NCI-H226 (cell line): ENCODE measurements at places on chromosomes 6 and 20.

DNA sequence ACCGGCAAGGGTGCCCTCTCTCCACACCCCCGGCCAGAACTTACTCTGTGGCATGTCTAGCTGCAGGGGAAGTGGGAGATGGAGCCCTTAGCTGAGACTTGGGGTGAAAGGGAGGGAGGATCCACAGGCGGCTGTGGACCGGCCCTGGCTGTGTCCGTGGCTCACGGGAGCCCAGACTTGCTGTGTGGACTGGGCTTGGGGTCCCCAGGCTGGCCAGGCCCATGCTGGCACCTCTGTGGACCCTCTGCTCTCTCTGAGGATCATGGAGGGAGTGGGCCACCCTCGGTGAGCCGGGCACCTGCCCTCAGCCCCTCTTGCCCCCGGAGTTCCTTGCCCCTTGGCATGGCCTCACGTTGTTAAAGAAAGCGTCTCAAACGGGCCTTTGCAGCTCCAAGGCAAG lies 8.9 kb upstream of the NTSR1 start:
- DNase-seq = no peak

- no peak for DNase-seq
Measured at GRCh38 chr6:112196306-112196705, 58.1 kb downstream of the LAMA4 start.

- DNase-seq = no peak
Measured at GRCh38 chr6:143356101-143356880, 94.2 kb downstream of the ADAT2 start.

DNA sequence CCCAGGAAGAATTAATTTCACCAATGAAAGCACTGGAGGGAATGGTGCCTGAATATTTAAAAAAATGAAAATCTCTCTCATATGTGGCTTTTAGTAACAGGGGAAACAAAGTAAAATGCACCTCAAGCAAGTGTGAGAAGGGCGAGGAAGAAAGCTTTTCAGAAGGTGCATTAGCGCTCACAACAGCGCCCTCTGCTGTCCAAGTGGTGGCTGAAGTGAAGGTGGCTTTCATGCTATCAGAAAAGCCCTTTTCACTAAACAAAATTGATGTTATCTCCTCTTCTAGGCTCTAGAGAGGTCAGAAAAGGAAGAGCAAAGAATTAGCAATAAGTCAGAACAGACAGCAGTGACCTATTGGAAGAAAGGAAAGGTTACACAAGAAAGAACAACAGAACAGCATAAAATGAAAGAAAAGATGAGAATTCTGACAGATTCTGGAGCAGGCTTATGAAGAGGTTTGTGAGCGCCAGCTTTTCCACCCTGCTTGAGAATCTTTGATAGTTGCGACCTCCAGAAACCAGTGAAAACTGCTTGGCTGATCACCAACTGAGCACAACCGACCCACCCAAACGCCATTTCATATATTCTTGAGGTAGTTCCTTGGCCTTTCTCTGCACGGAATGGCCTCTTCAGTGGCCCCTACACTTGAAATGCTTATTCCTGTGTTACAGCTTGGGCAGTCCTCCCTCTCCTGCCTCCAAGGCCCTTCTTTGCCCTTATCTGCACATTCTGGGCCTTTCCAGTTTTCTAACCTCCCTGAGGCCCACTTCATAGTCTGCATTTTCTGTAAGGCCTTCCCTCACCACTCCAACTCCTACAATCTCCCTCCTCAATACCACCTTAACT lies 45.3 kb downstream of the SMLR1 start:
- no peak for DNase-seq

GRCh38 chr20:63855363-63856097 lies 5.8 kb upstream of the ABHD16B start:
- no peak for DNase-seq

- peak; percentile 90 for DNase-seq
Measured at GRCh38 chr6:15962449-15962764, 166.5 kb upstream of the MYLIP start.

DNA sequence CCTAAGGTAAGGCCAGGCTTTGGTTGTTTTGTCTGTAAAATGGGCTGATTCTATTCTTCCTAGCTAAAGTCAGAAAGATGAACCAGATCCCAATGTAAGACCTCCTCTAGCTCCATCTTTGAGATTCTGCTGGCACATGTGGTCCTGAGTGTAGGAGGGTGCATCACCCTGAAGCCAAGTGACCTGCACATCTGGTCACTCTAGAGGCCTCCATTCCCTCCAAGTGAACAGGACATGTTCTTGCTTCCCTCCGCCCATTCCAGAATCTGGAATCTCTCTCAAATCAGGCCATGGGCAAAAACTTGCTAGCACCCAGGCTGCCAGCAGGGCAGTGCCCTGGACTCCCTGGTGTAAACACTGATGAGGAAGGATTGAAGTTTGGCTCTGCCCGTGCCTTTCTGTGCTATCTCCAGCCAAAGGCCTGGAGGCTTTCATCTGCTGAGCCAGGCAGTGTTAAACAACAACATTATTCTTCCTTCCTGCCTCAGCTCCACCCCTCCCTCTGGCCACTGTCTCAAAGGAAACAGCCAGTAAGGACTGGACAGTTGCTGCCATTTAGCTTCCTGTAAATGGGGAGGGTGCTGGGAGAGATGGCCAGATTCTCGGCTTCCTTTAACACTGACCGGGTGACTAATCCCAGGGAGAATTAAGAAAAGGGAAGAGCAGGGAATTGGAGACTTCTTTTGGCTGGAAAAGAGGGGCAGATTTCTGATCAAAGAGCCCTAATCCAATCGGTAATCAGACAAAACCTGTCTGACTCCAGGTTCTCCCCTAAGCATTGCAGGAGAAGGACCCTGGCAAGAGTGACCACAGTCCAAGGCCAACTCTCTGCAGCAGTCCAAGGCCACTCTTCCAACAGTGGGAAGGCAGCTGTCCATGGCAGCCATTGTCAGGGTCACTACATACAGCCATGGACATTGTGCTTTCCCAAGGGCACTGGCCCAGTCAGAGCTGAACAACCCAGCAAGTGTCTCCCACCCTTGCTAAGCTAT lies 19.5 kb upstream of the ADGRF1 start:
- peak; percentile 88 for DNase-seq

DNA sequence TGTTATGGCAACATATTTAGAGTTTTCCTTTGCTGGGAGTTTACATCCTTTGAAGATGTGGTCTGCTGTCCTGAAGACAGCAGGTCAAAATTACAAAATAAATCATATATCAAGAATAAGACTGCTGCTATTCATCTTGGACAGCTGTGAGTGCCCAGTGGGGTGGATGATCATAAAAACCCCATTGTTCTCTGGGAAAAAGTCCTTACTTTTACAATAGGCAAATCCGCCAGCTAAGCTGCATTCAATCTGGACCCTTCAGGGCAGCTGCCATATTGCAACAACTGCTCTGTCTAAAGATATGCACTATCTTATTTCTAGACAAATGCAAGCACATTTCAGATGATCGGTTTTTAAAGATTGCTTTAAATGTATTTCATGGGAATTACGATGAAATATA lies 19.4 kb downstream of the CASS4 start:
- DNase-seq = no peak

GRCh38 chr6:108250240-108250866 lies 10.5 kb downstream of the SNX3 start:
- DNase-seq = no peak

GRCh38 chr6:81978230-81978629 lies 225.7 kb upstream of the TENT5A start:
- DNase-seq = no peak

DNA sequence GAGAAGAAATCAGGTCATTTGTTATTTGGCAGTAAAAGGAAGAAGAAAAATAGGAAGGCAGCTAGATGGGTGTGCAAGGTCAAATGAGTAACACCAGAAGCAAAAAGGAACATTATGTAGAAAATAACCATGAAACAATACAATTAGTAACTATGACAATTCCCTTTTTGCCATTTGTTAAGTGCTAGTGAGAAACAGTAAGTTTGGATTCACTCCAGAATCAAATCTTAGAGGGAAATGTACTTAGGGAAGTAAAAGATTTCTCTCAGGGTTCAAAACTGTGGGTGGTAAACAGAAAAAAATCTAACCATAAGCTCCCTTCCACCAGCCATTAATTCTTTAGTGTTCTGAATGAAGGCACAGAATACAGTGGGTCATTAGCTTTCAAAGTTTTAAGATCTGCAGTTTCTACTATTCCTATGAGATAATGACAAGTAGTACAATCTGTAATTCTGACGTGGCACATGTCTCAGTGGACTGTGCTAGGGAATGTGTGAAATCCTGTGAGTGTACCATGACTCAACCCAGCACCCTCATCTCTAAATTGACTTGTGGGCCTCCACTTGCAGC lies 17.1 kb downstream of the REPS1 start:
- DNase-seq = peak; percentile 92

DNA sequence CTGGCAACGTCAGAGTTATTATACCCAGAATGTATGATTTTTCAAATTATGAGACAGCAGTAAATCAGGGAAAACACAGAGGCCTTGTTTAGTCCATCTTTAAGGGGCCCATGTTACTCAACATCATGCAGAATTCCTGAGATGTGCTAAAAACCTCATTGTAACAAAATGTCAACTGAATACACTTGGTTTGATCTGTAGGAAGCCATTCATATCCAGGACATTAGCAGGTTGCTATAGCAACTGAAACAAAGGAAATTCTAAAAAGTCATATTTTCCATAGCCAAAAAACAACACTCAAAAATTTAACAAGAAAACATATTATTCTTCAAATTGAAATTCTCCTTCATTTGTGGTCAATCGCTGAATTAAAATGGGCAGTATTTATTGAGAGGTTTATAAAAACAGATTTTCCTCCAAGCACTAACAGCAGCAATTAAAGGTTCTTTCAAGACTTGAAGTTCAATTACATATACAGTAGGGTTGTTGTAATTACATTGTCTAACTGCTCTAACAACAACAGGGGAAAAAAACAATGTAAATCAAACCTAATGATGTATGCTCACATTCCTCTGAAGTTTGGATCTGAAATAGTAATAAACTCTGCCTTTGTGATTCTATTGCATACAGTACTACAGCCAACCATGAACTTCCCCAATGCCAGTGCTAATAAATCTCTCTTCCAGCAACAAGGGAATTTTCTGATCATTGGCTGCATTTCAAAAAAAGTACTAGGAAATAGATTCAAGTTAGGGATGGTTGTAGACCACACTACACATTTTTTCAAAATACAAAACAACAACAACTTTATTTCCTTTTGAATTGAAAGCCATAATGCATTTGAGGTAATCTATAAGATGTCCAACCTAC lies 34.9 kb downstream of the COL12A1 start:
- no peak for DNase-seq

DNA sequence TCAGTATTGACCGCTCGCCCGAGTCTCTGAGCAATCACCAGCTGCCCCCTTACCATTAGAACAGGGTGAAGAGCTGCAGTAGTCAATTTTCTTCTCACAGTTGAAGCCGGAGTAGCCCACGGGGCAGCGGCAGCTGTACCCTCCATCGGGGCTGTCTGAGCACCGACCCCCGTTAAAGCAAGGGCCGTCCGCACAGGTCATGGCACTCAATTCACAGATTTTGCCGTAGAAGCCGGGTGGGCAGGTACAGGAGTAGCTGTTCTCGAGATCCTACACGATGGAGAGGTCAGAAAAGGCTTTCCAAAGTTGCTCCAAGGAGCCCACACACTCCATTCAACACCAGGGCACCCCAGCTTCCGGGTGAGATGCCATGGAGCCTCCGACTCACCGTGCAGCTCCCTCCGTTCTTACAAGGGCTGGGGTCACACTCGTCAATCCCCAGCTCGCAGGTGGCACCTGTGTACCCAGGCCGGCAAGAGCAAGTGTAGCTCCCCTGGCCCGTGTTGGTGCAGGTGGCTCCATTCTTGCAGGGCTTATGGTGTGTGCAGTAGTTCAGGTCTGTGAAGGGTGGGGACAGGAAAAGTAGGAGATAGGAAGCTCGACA lies 5.9 kb downstream of the DLL1 start:
- DNase-seq = no peak

DNA sequence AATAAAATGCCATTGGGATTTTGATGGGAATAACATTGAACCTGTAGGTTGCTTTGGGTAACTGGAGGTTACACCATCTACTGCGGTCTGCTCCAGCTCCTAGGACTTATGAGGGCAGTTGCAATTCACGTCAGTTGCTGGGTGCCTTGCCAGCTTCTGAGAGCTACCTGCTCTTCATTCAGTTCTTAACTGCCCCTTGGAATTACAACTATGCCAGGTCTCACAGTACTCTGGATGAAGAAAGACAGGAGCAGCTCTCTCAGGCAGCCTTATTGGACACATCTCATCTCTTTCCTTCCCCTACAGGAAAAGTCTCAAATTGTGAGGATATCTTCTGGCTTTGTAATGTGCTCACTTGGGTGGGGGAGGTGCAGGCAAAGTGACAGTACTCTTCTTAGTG lies 1643.3 kb downstream of the GRIK2 start:
- DNase-seq = no peak

- DNase-seq = peak; percentile 33
Measured at GRCh38 chr6:6717953-6718352, 129.4 kb downstream of the LY86 start.

GRCh38 chr6:162798546-162799266 lies 70.9 kb downstream of the PACRG start:
- no peak for DNase-seq

DNA sequence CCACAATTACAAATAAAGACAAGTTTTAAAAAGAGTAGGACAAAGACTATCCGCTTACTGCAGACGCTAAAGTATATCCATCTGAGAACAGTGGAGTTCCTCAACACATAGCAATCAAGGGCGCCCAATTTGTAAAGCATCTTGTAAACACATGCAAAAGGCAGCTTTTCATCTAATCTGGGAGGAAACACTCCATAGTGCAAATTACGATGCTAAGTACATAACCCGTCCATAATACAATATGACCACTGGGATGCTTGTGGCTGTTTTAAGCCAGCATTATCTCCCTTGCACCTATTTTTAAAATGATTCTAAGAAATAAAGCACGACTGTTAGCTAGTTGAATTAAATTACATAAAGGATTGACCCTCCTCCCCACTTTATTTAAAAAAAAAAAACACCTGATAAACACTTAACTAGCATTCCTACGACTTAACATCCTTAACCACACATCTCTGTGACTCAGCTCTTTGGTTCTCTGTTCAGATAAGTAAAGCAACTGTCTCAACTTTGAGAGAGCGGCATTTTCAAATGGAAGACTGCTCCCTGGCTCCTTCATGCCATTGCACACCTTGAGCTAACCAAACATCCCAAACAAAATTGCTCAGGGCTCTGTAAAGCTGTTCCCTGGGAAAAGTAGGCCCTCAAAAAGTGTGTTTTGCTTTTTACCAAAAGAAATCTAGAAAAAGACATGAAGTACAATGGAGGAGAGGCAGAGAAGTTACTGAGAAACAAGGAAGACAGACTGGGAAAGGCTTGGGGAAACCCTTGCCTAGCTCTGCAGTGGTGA lies 14.2 kb downstream of the SLC22A23 start:
- DNase-seq = peak; percentile 86

- peak; percentile 93 for DNase-seq
Measured at GRCh38 chr6:37791156-37791919, 28.2 kb upstream of the ZFAND3 start.

- DNase-seq = no peak
Measured at GRCh38 chr20:49367113-49367512, 89.3 kb upstream of the ZNFX1 start.

DNA sequence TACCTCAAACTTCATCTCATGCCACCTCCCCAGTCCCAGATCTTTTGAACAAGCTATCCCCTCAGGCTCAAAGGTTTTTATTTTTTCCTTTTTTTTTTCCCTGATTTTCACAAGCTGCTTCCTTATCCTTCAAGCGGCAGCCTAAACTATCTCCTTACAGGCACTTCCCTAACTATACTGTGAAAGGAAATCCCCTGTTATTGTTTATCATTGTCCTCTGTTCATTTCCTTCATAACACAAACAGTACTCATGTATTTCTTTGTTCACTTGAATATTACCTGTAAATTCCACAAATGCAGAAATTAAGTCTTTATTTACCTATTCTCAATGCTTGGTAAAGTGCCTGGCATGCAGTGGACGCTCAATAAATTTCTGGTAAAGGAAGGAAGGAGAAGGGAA lies 48.9 kb downstream of the ME1 start:
- DNase-seq = no peak

- DNase-seq = no peak
Measured at GRCh38 chr6:158253248-158253647, 59.0 kb upstream of the TULP4 start.
